ENCODE measurements at places on chromosomes 6 and 20. TPM values are rescaled to one million over a fixed set of nuclear protein-coding genes. Genes with fewer than 3 reads are reported as not detected.

DNA sequence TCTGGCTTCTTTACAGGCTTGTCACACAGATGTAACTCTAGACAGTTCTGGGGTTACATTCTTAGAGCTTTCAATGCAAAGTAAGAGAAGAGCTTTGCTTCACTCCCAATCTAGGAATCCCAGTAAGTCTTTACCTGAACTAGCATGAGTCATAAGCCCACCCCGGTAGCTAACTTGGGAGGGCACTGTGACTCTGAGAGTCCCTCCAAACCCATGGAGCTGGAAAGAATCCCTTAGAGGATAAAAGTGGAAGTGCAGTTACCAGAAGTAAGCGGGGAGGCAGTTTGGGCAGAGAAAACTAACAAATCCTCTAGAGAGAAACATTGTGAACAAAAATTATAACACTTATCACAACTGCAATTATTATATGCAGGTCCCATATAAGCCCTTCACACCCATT lies 84.0 kb upstream of the SMLR1 start:
- H3K4me1 ChIP-seq: no peaks in the 10 kb centered on the region
- H3K36me3 ChIP-seq: no peaks in the 10 kb centered on the region
- no peak overlapping the region for H3K4me3 ChIP-seq
- H3K27me3 ChIP-seq: no peaks in the 10 kb centered on the region
- H3K27ac ChIP-seq: no peak overlapping the region

- no peaks in the 10 kb centered on the region for H3K36me3 ChIP-seq
- no peaks in the 10 kb centered on the region for H3K27me3 ChIP-seq
- peak; percentile 6 for DNase-seq
Measured at GRCh38 chr6:160379466-160379865, 31.3 kb downstream of the SLC22A3 start.

GRCh38 chr20:45452772-45453691 lies 16.5 kb upstream of the WFDC2 start:
- no peak overlapping the region for H3K4me3 ChIP-seq
- no peak for DNase-seq

GRCh38 chr20:3741836-3742458 lies 9.5 kb downstream of the HSPA12B start:
- H3K4me1 ChIP-seq: peaks cover 9% of the 10 kb centered on the region
- no peaks in the 10 kb centered on the region for H3K36me3 ChIP-seq
- no peak overlapping the region for H3K27ac ChIP-seq
- DNase-seq: no peak
- no peaks in the 10 kb centered on the region for H3K27me3 ChIP-seq

DNA sequence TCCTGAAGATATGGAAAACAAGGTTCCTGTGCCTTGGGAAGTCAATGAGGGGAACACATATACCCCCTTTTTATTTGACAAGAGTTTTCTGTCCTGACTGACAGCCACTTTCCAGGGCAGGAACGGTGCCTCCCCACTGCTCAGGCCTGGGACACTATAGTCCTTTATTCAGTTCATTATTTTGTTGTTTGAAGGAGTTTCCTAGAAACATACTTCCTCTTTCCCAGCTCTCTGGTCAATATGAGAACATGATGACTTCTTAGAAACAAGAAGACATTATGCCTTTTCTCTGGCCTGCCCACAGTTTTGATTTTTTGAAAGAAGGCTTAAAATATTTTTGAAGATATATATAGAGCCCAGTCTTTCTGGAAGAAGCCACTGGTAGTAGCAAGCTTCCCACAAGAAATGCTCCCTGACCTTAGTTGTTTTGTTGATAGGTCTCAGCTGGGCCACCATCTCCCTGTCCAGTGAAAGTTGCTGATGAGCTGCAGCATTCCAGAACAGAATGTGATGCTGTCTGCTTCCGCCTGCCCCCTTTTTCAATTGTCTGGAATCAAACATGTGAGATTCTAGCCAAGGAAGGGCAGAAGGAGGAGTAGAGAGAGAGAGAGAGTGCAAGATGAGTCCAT lies 350.0 kb upstream of the PRND start:
- no peaks in the 10 kb centered on the region for H3K36me3 ChIP-seq
- H3K4me1 ChIP-seq: no peaks in the 10 kb centered on the region
- H3K4me3 ChIP-seq: no peak overlapping the region
- no peak overlapping the region for H3K27ac ChIP-seq
- DNase-seq: no peak
- H3K27me3 ChIP-seq: no peaks in the 10 kb centered on the region

DNA sequence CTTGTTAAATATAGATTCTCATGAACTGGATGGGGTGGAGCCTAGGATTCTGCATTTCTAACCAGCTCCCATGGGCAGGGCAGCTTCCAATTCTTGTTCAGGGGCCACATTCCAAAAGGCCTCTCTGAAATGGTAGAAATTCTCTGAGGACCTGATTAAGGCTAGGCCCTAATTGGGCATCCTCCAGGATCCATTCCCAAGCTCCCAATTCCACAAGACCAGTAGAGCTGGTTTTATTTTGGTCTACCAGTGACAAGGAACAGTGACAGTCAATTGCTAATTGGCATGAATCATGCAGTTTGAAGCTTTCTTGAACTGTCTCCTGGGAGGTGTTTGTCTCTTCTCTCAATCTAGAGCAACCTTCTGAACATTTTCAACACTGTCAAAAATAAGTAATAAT lies 3.0 kb downstream of the THBD start:
- no peak overlapping the region for H3K27ac ChIP-seq
- H3K4me3 ChIP-seq: no peak overlapping the region
- H3K4me1 ChIP-seq: peaks cover 3% of the 10 kb centered on the region
- DNase-seq: no peak
- H3K27me3 ChIP-seq: peaks cover 17% of the 10 kb centered on the region

DNA sequence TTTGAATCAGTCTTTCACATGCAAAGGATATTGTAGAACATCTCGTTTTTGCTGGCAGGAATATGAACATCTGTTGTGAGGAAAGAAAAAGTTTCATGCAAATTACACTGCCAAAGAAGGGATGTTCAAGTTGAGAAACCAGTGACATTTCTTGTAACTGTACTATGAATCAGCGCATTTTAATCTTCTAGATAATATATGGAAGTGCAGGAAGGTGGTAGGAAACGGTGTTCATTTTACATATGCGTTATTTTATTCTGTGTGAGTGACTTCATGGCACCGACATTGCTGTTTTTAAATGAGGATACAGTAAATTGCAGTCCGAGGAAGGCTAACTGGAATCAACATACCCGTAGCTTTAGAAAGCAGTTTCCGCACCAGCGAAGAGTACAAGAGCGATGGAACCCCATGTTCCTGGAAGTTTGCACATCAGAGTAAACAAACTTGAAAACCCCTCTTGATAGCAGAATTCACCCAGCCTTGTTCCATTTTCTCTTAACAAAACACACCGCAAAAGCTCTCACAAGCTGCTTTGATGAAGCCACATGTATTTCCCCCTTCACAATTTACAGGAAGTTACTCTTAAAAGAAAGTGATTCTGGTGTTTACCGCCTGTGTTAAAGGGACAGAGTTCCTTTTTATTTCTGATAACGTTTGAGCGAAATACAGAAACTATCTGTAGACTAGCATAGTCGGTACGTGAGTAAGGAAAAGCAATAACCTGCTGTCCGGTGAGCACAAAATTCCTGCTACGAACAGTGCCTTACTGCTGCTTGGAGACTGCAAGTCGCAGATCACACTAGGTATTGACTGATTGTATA lies 11.5 kb downstream of the PRDM1 start:
- peak overlapping the region; percentile 67 for H3K27ac ChIP-seq
- H3K36me3 ChIP-seq: no peaks in the 10 kb centered on the region
- peaks cover 11% of the 10 kb centered on the region for H3K4me1 ChIP-seq

Gene HTR1B
- 0.74 TPM for total RNA-seq

Gene TSHZ2
- 0.07 TPM for total RNA-seq

- H3K4me1 ChIP-seq: peaks cover 14% of the 10 kb centered on the region
- DNase-seq: no peak
- H3K4me3 ChIP-seq: no peak overlapping the region
- H3K27ac ChIP-seq: no peak overlapping the region
Measured at GRCh38 chr20:49400904-49401303, 81.6 kb downstream of the KCNB1 start.

Gene OVOL2
- total RNA-seq: 0.86 TPM

Gene JPH2
- 0.17 TPM for total RNA-seq

GRCh38 chr20:9608639-9609340 lies 94.4 kb downstream of the LAMP5 start:
- no peaks in the 10 kb centered on the region for H3K27me3 ChIP-seq
- DNase-seq: no peak
- no peak overlapping the region for H3K4me3 ChIP-seq
- H3K36me3 ChIP-seq: no peaks in the 10 kb centered on the region
- no peaks in the 10 kb centered on the region for H3K4me1 ChIP-seq
- no peak overlapping the region for H3K27ac ChIP-seq

- H3K4me1 ChIP-seq: no peaks in the 10 kb centered on the region
- H3K27me3 ChIP-seq: no peaks in the 10 kb centered on the region
- no peaks in the 10 kb centered on the region for H3K36me3 ChIP-seq
- no peak overlapping the region for H3K27ac ChIP-seq
- H3K4me3 ChIP-seq: no peak overlapping the region
- no peak for DNase-seq
Measured at GRCh38 chr6:77650098-77650663, 2.7 kb upstream of the MEI4 start.

GRCh38 chr6:125188037-125188436 lies 34.5 kb downstream of the TPD52L1 start:
- no peak overlapping the region for H3K4me3 ChIP-seq
- no peak for DNase-seq
- H3K27me3 ChIP-seq: no peaks in the 10 kb centered on the region
- no peaks in the 10 kb centered on the region for H3K36me3 ChIP-seq

Gene SYCP2L
- total RNA-seq: 4.9 TPM

Gene THBD
- 0.39 TPM for total RNA-seq

DNA sequence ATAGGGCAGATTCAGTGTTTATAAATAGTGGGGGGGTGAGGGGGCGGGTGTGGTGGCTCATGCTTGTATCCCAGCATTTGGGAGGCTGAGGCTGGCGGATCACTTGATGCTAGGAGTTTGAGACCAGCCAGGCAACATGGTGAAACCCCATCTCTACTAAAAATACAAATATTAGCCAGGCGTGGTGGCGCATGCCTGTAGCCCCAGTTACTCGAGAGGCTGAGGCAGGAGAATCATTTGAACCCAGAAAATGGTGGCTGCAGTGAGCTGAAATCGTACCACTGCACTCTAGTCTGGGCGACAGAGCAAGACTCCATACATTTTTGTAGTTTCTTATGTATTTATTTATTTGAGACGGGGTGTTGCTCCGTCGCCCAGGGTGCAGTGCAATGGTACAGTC lies 109.0 kb upstream of the ZNF217 start:
- H3K36me3 ChIP-seq: no peaks in the 10 kb centered on the region
- DNase-seq: no peak
- H3K4me3 ChIP-seq: no peak overlapping the region
- peaks cover under 1% of the 10 kb centered on the region for H3K4me1 ChIP-seq
- H3K27ac ChIP-seq: no peak overlapping the region
- H3K27me3 ChIP-seq: no peaks in the 10 kb centered on the region

- peaks cover 4% of the 10 kb centered on the region for H3K36me3 ChIP-seq
- no peak for DNase-seq
- H3K27ac ChIP-seq: no peak overlapping the region
- peaks cover 5% of the 10 kb centered on the region for H3K4me1 ChIP-seq
- no peaks in the 10 kb centered on the region for H3K27me3 ChIP-seq
- H3K4me3 ChIP-seq: no peak overlapping the region
Measured at GRCh38 chr6:10407018-10407673, 7.7 kb downstream of the TFAP2A start.

Gene CRISP3
- not detected for total RNA-seq

GRCh38 chr6:14305624-14306023 lies 188.1 kb downstream of the CD83 start:
- H3K27ac ChIP-seq: no peak overlapping the region
- H3K36me3 ChIP-seq: no peaks in the 10 kb centered on the region
- no peak for DNase-seq
- H3K4me1 ChIP-seq: no peaks in the 10 kb centered on the region
- H3K27me3 ChIP-seq: no peaks in the 10 kb centered on the region

Gene TMEM200A
- 22.9 TPM for total RNA-seq

Gene GRM4
- total RNA-seq: 2.6 TPM

DNA sequence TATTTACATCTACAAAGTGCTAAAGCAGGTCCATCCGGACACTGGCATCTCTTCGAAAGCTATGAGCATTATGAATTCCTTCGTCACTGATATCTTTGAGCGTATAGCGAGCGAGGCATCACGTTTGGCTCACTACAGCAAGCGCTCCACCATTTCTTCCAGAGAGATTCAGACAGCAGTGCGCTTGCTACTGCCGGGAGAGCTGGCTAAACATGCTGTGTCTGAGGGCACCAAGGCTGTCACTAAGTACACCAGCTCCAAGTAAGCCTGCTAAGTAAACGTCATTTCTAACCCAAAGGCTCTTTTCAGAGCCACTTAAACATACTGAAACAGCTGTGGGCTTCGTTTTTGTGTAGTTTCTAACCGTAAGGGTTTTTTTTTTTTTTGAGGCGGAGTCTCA lies 27.5 kb upstream of the SLC17A4 start:
- H3K4me1 ChIP-seq: no peaks in the 10 kb centered on the region
- H3K4me3 ChIP-seq: no peak overlapping the region
- H3K27ac ChIP-seq: no peak overlapping the region
- no peaks in the 10 kb centered on the region for H3K27me3 ChIP-seq
- no peaks in the 10 kb centered on the region for H3K36me3 ChIP-seq
- no peak for DNase-seq

Gene CDH22
- 1.8 TPM for total RNA-seq

All from HCT116 (cell line).